ENCODE measurements at places on chromosomes 11 and 22.

GRCh38 chr11:79113054-79113690 lies 327.7 kb downstream of the TENM4 start:
- DNase-seq = no peak

DNA sequence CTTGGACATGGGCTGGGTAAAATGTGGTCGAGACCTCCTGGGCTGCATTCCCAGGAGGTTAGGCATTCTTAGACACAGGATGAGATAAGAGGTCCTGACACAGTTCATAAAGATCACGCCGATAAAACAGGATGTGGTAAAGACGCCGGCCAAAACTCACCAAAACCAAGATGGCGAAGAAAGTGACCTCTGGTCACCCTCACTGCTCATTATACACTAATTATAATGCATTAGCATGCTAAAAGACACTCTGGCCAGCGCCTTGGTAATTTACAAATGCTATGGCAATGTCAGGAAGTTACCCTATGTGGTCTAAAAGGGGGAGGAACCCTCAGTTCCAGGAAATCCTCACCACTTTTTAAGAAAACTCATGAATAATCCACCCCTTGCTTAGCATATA lies 983.3 kb downstream of the OPCML start:
- DNase-seq = no peak

GRCh38 chr11:12176410-12176809 lies 66.0 kb downstream of the MICAL2 start:
- no peak for DNase-seq

- DNase-seq = peak; percentile 13
Observed at GRCh38 chr22:22720201-22720723, 75.8 kb downstream of the GGTLC2 start.

DNA sequence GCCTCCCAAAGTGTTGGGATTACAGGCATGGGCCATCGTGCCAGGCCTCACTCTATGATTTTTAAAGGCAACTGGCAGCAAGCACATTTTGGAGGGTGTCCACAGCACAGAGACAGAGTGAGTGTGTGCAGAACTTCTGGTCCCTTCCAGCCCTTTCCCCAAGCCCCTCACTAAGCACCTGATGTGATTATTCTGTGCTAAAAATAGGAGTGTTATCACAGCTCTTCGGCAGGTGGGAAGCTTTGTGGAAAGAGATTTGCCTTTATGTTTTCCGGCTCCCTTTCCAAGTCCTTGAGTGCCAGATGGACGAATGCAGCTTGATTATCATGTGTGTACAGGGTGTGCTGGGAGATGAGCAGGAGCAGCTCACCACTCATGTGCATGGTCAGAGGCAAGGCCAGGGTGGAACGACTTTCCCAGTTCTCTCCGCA lies 310.8 kb downstream of the DDX10 start:
- DNase-seq = no peak

DNA sequence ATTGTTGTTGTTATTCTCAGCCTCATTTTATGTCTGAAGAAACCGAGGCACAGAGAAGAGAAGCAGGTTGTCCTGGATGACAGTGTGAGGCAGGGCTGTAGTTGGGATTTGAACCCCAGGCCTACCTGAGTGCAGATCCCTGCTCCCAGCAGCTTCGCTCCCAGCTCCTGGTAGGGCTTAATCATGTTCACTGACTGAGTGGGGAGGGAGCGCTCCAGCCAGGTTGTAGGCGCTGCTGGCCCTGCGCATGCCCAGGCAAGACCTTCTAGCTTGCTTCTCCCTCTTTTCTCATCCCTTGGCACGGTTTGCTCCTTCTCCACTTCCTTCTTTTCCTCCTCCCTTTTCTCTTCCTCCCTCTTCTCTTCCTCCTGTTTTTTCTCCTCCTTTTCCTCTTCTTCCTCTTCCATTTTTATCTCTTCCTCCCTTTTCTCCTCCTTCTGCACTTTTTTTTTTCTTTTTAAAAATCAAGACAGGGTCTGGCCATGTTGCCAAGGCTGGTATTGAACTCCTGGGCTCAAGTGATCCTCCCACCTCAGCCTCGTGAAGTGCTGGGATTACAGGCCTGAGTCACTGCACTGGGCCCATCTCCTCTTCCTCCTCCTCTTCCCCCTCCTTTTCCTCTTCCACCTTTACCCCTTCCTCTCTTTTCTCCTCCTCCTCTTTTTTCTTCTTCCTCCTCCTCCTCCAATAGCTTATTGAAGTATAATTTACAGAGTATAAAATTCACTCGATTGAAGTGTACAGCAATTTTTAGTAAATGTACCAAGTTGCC lies 109.3 kb downstream of the KIAA1671 start:
- no peak for DNase-seq

DNA sequence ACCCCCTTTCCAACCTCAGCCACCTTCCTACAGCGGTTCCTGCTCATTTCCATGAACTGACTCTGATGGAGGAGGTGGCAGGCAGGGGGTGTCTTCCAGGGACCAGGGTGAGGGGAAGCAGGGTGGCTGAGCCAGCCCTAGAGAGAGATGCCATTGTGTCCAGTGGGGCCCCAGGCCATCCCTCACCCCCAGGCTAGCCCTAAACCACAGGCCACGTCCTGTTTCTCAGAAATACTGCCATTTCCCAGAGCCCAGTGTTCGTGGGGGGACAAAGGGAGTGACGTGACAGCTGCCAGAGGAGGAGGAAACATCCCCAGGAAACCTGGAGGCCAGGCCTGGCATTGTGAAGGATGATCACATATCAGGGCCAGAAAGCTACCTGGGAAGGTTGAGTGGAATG lies 39.5 kb downstream of the CHRDL2 start:
- no peak for DNase-seq

DNA sequence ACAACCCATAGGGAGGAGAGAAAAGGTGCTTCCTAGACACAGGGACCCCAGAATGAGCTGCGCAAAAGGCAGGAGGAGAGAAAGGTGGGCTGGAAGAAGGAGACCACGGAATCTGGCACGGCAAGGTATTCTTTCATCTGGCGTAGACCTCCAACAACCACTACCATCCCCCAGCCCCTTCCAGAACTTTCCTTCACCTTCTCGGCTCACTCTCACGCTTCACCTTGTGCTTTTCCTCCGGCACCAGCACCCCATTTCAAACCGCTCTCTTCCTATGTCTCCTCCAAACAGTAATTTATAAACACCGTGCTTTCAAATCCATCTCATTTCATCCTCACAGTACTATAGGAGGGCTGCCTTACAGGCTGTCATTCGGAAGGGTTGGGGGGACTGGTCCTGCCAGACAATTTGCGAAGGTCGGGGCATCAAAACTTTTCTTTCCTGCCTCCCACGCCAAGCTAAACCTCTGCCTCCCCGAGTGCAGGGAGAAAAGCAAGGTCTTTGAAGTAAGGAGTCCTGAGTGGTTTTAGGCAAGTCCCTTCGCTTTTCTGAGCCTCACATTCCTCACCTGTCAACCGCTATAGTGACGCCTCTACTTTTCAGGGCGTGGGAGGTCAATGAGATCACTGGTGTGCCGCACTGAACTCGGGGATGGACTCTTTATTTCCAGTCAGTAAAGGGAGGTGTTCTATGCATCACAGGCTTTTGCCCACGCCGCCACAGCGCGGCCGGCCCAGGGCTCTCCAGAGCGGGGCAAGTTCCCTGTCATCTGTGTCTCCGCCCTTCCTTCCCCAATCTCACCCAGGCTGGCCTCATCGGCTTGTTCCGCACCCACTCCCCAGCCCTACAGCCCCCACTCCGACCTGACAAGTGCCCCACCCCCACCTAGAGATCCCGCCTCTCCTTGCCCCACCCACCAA lies 800 bp downstream of the KCTD21 start:
- no peak for DNase-seq

- DNase-seq = no peak
Observed at GRCh38 chr11:116471608-116472256, 301.1 kb downstream of the BUD13 start.

DNA sequence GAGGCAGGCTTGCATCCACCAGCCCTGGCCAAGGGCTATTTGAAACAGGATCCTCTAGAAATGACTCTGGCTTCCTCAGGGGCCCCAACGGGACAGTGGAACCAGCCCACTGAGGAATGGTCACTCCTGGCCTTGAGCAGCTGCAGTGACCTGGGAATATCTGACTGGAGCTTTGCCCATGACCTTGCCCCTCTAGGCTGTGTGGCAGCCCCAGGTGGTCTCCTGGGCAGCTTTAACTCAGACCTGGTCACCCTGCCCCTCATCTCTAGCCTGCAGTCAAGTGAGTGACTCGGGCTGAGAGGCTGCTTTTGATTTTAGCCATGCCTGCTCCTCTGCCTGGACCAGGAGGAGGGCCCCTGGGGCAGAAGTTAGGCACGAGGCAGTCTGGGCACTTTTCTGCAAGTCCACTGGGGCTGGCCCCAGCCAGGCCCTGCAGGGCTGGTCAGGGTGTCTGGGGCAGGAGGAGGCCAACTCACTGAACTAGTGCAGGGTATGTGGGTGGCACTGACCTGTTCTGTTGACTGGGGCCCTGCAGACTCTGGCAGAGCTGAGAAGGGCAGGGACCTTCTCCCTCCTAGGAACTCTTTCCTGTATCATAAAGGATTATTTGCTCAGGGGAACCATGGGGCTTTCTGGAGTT lies 13.3 kb downstream of the IL10RA start:
- DNase-seq = no peak

DNA sequence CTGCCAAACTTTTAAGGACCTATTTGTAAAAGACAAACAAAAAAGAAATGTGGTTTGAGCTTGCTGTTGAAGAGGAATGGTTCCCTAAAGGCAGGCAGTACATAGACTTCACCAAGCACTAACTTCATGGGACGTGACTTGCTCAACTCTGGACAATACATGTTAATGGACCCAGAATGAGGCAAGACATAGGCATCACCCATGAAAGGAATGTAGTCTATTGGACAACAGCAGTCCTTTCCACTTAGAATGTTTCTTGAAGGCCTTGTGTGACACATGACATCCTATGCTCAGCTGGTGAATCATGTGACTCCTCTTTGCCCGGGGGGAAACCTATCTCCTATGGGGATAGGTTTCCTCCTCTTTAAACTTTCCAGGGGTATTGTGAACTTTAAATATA lies 246.4 kb upstream of the BLID start:
- DNase-seq = no peak

DNA sequence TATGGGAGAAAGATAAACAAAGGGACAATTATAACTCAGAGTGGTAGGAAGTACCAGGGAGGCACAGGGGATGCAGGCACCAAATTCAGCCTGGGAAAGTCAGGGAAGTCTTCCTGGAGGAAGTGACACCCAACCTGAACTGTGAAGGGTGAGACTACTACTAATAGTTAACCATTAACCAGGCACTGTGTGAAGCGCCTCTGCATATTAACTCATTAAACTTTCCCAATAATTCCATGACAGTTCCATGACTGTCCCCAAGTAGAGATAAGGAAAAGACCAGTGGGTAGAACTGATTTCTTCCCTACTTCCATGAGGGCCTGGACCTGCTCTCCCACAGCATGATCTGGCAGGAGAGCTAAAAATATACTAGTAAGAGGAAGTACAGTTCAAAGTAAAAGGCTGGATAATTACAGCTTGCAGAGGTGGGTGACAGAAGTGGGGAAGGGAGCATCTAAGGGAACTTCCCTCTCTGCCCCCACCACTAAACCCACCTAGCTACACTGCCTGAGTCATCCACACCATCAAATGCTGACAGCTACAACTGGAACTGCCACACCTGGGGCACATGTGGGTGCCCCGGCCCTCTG lies 4.7 kb upstream of the AP1B1 start:
- DNase-seq = no peak

GRCh38 chr11:109552376-109552775 lies 130.4 kb downstream of the C11orf87 start:
- DNase-seq = no peak

- DNase-seq = no peak
Observed at GRCh38 chr11:43802509-43802908, 78.1 kb upstream of the ALKBH3 start.

DNA sequence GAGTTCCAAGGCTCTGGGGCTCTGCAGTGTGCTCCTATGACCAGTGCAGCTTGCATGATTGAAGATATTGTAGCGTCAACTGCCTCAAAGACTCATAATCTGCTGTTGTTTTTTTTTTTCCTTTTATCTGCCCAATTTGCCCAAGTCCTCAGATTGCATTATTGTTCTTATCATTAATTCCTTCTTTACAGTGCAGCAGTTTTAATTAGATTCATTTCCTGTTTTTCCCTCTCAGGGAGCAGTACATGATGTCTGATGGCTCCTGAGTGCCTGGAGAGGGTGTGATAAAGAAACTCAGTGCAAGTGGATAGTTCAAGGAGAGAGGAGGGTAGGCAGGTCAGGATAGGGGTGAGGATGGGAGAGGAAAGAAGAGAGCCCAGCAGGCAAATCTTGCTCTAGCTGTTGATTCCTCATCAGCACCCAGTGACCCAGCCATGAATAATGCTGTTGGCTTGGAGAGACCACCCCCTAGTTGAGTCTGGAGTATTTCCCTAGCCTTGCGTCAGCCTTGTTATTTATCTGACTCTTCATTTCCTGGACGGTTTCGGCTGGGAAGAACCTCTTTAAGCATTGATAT lies 219.6 kb upstream of the SESN3 start:
- no peak for DNase-seq

DNA sequence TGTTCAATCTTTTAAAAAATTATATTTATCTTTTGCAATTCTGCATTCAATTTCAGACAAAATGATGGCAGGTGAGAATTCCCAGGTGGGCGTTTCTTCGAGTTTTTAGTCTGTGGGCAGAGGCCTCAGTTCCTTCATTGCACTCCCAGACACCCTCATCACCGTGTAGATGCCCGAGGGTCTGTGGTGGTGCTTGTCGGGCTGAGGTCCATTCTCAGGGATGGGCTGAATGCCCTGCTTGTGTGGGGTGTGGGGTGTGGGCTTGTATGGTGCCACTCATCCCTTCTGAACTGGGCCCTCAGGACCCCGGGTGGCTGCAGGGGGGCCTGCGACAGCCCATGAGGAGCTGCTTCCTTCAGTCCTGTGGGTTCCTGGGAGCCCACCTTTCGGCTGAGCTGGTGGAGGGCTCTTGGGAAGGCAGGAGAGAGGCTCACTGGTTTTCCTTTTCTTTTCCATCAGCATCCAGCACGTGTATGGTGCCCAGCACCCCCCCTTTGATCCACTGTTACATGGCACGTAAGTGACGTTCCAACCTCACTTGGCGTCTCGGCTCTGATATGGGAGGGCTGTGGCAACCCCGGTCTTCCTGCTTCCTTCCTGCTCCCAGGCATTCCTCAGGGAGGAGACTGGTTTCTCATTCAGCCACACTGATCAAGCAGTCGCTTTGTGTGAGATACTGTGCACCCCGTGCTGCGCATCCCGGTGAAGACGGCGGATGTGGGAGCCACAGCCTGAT lies 29.8 kb downstream of the TBC1D22A start:
- no peak for DNase-seq

GRCh38 chr11:129743112-129743815 lies 72.4 kb upstream of the TMEM45B start:
- DNase-seq = no peak

DNA sequence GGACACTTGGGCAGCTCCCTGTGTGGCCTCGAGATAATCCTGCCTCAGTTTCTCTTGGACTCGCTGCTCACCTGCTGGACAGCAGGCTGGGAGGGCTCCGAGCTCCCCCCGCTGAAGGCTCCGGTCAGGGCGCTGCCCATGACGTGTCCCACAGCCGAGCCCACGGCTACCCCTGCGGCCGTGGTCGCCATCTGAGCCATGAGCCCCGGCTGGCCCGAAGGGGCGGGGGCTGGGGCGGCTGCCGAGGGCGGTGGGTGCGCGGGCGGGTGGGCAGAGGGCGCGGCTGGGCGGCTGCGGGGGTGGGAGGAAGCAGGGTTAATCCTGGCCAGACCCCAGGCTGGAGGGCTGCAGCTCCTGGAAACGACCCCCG lies 484 bp downstream of the CHCHD10 start:
- DNase-seq = no peak

- no peak for DNase-seq
Observed at GRCh38 chr22:40571887-40572286, 64.6 kb downstream of the MRTFA start.
